Stimulated activated CD4-positive, alpha-beta T cell treated with anti-CD3 and anti-CD28 coated beads, Interleukin-12 subunit alpha, Interleukin-12 subunit beta, amount 100 ng/mL, for 4 hours (primary cell): ENCODE measurements at places on chromosomes 6 and 20.

- no peak for DNase-seq
Observed at GRCh38 chr20:15742627-15743026, 830.6 kb downstream of the KIF16B start.

DNA sequence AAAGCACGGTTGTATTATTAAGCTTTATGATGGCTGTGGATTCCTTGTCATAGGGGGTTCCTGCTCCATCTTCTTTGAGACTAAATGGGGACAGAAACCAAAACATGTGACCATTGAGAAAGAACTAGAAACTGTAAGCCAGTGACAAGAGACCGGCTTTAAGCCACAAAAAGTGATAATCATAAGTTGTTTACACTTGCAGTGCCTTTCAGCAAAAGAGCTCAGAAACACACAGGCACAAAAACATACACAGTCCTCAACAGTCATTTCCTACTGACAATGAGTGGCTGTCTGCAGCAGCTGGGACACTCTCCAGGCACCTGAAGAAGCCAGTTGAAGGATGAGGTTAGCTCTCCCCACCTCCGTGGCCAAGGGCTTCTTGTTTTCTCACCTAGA lies 20.0 kb upstream of the UBE2J1 start:
- no peak for DNase-seq

DNA sequence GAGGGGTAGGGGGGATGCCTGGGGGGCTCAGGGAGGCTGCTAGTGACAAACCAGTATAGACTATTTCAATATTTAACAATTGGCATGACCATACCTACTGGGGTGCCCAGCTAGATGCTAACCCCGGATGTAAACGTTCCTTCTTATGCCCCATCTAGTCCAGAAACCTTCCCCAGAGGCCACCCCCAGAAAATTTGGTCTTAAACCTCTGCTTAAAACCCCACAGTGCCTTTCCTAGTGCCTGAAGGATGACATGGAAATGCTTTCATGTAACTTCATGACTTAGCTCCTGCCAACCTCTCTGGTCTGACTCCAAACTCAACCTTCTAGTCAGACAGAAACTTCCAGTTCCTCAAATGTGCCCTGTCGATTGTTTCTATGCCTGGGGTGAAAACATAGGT lies 52.0 kb downstream of the JPH2 start:
- no peak for DNase-seq

DNA sequence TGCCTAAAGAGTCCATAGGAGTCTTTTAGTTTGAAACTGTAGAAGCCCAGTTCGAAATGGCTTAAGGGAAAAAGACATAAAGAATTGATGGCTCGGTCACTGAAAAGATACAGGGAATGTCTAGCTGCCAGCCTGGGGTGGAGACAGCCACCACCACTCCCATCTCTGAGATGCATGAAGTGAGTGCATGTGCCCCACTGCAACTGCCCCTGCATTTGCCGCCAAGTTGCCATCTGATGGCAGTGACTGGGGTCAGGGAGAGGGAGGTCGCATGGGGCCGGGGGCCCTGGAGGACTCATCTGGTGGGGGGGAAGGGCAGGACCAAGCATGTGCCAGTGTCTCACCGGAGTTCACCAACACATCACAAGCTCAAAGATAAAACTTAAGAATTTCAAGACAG lies 385.8 kb upstream of the SULF2 start:
- no peak for DNase-seq

DNA sequence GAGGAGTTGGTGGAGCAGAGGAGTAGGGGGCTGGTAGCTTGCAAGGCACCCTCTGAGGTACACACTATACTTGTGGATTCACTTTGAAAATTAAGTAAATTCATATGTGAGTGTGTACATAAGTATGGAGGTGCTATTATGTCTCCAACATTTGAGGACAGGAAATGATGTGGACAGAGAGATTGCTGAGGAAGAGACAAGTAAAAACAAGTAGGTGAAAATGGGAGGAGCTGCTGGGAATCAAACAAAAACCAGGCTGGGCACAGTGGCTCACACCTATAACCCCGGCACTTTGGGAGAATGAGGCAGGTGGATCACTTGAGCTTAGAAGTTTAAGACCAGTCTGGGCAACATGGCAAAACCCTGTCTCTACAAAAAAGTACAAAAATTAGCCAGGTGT lies 69.2 kb upstream of the LYRM2 start:
- no peak for DNase-seq

- DNase-seq, result no peak
Observed at GRCh38 chr20:53847837-53848170, 222.6 kb downstream of the BCAS1 start.

- DNase-seq, result no peak
Observed at GRCh38 chr6:82567621-82568020, 204.0 kb downstream of the TPBG start.

GRCh38 chr6:19042420-19042819 lies 655.3 kb downstream of the RNF144B start:
- DNase-seq, result no peak

DNA sequence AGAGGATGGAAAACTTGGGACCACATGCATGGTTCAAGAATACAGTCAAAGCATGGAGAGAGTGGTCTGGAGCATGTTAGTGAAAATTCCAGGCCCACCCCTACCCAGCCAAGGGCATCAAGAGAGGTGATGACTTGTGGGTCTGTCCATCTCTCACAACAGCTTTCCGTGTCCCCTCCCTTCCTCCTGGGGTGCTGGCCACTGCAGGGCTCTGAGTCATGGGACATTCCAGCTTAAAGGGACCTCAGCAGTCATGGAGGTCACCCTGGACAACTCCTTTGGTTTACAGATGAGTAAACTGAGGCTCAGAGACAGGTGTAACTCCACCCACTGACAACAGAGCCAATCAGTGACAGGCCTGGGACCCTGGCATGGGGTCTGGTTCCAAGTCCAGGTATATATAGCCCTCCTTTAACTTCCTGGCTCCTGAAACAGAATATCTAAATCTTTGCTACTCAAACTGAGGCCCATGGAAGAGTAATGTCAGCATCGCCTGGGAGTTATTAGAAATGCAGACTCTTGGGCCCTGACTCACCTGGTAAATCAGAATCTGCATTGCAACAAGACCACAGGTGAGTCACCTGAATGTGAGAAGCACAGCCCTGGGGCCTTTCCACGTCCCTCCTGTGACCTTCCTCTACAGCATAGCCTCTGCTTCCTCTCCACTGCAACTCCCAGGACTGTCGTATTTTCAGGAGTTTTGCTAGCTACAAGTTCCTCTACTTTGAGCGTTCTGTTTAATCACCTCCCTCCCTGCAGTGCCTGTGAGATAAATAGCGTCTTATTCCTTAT lies 170.2 kb downstream of the ZDHHC14 start:
- no peak for DNase-seq

GRCh38 chr6:15941168-15941567 lies 187.7 kb upstream of the MYLIP start:
- DNase-seq, result no peak

DNA sequence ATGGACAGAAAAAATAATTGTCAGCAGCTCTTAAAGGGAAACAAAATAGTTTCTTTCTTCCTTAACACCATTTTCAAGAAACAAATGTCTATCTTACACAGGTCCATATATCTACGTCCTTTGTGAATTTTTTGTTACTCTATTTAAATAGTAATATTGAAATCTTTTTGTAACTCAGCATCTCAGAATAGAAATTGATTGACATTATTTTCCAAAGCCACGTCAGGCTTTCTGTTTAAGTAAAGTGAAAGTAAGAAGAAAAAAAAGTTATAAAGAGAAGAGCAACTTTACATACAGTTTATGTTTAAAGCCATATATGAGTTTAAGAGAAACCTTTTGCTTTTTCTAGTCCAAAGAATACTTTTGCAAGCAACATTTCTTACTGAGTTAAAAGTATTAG lies 402.9 kb upstream of the SOX4 start:
- DNase-seq, result no peak

- no peak for DNase-seq
Observed at GRCh38 chr20:41563087-41563486, 55.1 kb downstream of the CHD6 start.

- no peak for DNase-seq
Observed at GRCh38 chr6:65538644-65539043, 168.4 kb downstream of the EYS start.

- no peak for DNase-seq
Observed at GRCh38 chr6:4381381-4381780, 246.0 kb upstream of the ECI2 start.

DNA sequence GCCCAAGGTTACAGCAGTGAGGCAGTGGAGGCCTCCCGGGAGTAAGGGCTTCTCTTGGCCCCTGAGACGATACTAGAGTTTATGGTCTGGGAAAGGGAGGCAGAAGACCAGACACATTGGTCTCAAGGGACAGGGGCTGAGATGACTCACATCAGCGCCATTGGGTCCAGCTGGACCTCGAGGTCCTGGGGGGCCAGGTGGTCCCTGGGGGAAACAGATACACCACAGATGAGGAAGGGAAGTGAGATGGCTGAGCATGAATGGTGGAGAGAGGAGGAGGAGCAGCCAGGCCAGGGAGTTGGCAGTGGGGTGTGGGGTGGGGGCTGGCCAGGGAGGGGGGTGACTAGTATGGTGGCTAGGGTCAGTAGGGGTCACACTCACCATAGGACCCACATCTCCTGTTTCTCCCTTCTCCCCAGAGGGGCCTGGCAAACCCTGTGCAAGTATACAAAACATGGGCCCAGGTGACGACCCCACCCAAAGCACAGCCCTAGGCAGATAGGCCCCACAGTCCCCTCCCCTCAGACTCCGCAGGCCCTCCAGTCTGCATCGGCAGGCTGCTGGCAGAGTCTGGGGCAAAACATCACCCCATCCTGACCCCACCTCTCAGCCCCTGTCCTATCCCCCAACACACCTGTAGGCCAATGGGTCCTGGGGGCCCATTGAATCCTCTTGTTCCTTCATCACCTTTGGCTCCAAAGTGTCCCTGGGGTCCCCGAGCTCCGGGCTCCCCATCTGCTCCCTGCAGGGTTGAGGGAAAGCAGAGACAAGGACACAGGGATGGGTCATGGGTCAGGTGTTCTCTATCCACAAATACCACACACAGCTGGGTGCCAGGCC lies 21.9 kb downstream of the COL11A2 start:
- DNase-seq, result no peak

- DNase-seq, result no peak
Observed at GRCh38 chr6:33786736-33787135, 2.2 kb downstream of the LEMD2 start.

GRCh38 chr6:142744836-142745235 lies 200.1 kb downstream of the HIVEP2 start:
- DNase-seq, result no peak

GRCh38 chr20:35773154-35773751 lies 1.4 kb downstream of the PHF20 start:
- DNase-seq, result peak; percentile 5

GRCh38 chr20:504632-505075 lies 38.9 kb downstream of the CSNK2A1 start:
- DNase-seq, result no peak

GRCh38 chr6:34082348-34082747 lies 63.5 kb downstream of the GRM4 start:
- DNase-seq, result no peak

DNA sequence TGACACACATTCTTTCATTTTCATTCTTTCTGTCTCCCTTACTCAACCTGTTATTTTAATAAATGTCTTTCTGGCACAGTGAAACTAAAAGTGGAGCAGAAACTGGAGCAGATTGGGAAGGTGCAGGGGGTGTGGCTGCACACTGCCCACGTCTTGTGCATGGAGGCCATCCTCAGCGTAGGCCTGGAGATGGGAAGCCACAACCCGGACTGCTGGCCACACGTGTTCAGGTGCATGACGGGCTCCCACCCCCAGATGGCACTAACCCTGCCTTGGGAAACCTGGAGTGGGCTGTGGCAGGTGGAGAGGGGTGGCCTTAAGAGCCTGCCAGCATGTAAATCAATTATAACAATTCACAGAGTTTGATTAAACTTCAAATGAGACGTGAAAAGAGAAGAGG lies 71.4 kb upstream of the PBOV1 start:
- no peak for DNase-seq

GRCh38 chr20:8673116-8673515 lies 395.8 kb upstream of the PLCB4 start:
- no peak for DNase-seq

DNA sequence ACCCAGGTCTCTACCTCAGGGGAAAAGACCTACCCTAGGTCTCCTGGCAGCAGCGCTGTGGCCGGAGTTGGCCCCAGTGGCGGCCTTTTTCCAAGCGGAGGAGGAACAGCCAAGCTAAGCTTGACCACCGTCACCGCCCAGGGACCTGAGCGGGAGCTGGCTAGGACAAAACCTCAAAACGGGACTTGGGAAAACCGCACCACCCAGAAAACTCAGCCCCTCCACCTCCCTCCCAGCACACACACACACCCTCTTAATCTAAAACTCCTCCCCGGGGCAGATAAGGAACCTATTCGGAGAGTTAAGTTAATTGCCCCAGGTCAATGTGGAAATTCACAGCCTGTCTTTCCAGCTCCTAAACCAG lies 2.7 kb upstream of the TRERF1 start:
- no peak for DNase-seq

DNA sequence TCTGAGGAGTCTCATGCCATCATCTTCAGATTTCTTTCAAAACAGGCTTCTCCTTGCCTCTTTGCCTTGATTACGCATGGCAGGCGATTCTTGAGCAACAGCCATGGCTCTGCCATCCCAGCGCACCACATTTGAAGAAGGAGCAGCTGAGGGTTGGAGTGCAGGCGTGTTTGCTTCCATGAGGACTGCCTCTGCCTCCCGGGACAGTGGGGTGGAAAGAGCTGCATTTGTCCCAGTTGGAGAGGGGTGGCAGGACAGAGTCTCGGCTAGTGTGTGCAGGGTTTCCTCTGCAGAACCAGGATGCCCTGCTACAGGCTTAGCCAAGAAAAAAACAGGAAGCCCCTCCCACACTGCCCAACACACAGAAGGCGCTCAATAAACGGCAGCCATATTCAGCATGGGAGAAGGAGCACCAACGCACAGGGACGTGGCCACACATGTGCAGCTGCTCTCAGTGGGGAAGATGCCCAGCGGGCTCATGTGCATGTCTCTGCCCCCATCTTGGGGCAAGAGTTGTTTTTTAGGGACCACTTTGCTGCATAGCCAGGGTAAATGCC lies 36.6 kb downstream of the IRF4 start:
- DNase-seq, result no peak

DNA sequence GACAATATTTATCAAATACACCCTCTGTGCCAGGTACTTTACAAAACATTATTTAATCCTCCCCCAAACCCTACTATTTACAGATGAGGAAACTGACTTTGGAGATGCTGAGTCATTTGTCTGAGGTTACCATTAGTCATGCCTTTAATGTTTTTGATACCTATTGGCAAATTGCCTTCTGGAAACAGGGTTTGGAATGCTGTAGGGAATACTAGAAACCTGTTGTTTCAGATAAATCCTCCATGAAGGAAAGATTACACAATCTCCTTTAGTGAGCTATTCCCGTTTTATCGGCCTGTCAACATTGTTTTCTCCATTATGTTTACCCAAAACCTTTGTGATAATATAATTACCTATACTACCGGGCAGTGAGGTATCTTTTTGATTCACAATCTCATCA lies 93.6 kb upstream of the ADGRF1 start:
- DNase-seq, result no peak
